BJ (cell line): ENCODE measurements at places on chromosomes 12 and 14.

- DNase-seq: no peak
Measured at GRCh38 chr14:45199230-45199629, 53.8 kb downstream of the MIS18BP1 start.

DNA sequence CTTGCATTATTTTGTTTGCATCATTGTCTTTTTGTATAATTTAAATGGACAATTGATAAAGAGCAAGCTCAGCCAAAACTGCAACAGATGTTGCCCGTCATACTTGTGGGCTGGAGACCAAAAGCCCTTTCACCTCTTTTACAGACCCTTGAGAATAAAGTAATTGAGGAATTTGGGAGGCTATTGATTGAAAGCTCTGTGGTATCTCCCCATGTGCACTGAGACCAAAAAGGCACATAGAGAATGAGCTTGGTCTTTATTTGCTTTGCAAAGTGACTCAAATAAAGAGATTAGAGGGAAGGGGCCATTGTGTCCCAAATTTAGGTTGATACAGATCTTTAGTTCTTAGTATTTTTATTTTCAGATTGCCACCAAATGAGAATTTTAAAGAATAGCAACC lies 617.6 kb downstream of the TRHDE start:
- DNase-seq: no peak

GRCh38 chr14:20676072-20676471 lies 8.3 kb upstream of the RNASE4 start:
- DNase-seq: no peak

DNA sequence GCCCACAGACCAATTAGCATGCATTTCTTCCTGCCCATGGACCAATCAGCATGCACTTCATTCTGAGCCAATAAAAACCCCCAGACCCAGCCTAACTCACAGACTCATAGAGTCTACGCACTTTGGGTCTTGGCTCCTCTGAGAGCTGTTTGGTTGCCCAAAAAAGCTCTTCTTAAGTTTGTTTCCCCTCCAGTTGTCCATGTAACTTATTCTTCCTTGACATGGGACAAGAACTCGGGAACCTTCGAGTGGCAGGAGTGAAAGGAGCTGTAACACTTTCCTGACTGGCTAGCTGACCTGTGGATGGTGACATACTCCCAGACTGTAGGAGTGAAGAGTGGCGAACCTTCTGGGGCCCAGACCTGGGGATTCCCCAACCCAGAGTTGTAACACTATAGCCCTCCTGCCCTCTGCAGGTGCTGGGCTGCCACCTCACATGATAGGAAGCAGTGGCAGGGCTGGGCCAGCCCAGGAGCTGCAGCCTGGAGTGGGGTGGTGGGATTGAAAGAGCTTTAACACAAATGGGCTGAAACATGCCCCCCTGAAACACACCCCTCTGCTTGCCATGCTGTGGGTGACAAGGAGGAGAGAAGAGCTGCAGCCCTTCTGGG lies 4.4 kb upstream of the BTBD7 start:
- no peak for DNase-seq

DNA sequence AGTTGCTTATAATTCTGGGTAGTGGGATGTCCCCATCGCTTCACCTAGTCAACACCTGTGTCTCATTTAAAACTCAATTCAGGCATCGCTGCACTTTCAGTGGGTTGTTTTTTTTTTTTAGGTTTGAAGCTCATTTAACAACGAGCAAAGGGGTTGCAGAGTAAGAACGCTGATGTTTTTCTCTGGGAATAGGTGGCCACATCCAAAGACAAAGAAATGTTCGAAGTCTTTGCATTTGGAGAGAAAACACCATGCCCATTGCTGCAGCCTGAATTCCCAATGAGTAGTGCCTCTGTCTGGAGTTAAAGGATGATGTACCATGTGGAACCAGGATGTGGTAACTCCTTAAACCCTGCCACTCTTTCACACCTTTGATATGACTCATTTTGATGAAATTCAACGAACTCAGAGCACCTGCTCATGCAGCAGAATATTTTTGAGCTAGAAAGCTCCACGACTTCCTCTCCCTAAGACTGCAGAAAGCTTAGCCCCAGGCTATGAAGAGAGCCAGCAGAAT lies 35.1 kb upstream of the BATF start:
- no peak for DNase-seq

GRCh38 chr12:38886931-38887330 lies 18.5 kb downstream of the CPNE8 start:
- DNase-seq: no peak

DNA sequence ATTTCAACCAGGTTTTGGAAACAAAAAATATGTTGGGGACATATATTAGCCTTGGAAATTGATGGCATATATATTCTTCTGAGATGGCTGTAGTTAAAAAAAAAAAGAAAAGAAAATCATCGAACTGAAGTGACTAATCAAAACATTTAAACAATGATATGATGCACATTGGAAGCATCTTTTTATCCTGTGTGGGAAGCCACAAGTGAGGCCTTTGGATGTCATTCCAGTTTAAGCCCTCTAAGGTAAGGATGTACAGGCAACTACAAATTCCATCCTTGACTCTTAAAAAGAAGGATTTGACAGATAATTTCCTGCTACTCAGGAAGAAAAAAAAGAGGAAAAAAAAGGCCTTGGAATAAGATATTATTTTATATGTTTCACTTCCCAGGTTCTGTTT lies 9.6 kb upstream of the PTPRB start:
- no peak for DNase-seq
